ENCODE measurements at places on chromosomes 5 and 9.
A peak's percentile ranks its signal among the peaks of the same experiment; 100 is the strongest.

- DNase-seq = no peak
Observed at GRCh38 chr5:78046006-78046405, 248.5 kb downstream of the AP3B1 start.

DNA sequence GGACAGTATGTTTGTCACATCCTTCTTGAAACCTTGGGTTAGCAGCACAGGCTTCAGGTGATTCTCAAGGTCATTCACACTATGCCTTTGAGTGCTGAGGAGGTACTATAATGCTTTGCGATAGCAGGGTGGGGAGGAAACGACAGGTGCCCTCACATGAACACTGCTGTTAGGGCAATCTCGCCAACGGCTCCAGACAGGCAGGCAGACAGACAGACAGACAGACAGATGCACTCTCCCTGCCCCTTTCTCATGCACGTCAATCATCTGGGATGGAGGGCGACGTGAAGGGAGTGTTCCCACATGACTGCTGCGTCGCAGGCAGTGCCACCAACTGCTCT lies 82.9 kb downstream of the RAPGEF1 start:
- DNase-seq = no peak

- no peak for DNase-seq
Observed at GRCh38 chr9:111922324-111923013, 25.9 kb downstream of the UGCG start.

- DNase-seq = no peak
Observed at GRCh38 chr5:94694671-94695070, 76.2 kb downstream of the SLF1 start.

DNA sequence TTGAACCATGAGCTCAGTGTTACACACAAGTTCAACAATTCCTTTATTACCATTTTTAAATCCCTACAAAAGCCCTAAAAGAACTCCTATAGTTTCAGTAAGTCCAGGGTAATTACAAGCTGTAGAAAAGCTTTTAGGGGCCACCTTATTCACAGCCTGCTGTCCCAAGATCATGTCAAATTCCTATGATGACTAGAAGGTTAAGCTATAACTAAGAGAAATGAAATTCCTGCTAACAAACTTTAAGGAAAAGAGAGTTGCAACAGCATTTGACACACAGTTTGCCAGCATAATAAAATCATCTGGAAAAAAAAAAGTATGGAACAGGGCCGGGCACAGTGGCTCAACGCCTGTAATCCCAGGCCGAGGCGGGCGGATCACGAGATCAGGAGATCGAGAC lies 31.5 kb downstream of the TMEM245 start:
- DNase-seq = no peak

DNA sequence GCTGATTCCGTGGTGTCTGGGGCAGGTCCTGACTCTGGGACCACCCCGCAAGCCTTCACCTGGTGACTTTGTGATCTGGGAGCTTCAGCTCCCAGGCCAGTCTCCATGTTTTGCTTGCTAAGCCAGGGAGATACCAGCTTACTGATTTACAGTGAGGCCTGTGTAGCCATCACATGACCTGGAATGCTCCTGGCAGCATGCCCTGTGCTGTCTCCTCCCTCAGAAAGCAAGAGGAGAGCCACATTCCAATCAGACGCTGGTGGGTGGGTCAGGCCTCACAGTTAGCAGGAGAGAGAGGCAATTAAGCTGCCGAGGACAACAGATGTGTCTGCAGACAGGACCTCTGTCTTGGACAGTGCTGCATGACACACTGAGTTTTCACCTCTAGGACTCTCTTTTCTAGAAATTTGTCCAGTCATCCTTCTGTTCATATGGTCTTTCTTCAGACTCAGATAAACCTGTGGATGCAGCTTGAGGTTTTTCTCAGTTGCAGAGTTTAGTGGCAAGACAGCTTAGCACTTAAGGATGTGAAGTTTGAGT lies 24.4 kb upstream of the GRPEL2 start:
- DNase-seq = no peak

DNA sequence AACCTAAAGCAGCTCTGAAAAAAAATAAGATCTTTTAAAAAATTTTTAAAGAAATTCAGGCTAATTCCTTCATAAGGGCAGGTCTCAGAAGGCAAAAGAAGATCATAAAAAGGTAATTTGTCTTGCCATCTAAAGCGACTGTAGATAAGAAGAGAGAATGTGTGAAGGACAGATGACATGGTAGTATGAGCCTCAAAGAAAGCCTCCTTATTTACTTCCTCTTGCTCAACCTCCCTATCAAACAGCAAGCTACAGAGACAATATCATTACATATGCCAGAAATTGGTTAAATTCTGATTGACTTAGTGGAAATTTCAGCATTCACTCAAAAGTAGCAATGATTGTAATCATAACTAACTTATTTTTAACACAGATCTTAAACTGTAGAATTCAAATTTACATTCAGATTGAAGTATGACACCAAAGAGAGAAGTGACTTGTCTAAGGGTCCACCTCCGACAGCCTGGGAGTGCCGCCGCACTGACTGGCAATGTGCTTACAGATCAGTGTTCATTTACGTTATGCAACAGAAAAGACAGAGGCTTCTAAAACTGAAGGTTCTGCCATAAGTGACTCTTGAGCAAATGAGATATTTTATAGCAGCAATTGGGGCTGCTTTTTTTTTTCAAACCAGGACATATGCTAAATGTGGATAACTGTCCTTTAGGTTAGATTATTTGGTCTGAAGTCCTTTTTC lies 132.0 kb downstream of the CEMIP2 start:
- DNase-seq = no peak

GRCh38 chr9:121634329-121635261 lies 16.8 kb upstream of the DAB2IP start:
- DNase-seq = no peak

GRCh38 chr9:132136151-132136780 lies 25.6 kb upstream of the NTNG2 start:
- DNase-seq = no peak

GRCh38 chr5:75335952-75336614 lies 937 bp upstream of the HMGCR start:
- DNase-seq = peak; percentile 43

GRCh38 chr9:38071470-38072134 lies 2.6 kb upstream of the SHB start:
- no peak for DNase-seq

DNA sequence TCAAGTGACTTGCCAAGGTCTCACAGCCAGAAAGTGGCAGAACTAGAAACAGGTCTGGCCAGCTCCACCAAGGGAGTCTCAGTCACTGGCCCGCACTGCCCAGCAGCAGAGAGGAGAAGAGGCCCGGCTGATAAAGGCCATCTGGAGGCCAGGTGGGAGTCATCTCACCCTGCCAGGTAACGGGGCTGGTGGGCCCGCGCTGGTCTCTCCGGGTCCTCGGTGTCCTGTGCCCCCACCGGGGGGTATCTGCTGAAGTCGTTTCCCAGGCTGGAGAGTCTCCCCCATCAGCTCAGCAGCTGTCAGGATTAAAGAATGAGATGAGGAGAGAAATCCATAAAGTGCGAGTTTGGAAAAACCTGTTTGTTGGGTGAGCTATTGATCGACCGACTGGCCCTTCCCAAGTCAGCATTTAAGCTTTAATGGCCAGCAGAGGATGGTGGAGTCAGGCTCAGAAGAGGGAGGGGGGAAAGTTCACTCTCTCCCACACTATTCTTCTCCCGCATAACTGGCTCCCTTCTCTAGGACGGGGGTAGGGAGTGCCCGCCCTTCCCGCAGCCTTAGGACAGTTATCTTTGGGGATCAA lies 30.3 kb downstream of the LMX1B start:
- DNase-seq = no peak

DNA sequence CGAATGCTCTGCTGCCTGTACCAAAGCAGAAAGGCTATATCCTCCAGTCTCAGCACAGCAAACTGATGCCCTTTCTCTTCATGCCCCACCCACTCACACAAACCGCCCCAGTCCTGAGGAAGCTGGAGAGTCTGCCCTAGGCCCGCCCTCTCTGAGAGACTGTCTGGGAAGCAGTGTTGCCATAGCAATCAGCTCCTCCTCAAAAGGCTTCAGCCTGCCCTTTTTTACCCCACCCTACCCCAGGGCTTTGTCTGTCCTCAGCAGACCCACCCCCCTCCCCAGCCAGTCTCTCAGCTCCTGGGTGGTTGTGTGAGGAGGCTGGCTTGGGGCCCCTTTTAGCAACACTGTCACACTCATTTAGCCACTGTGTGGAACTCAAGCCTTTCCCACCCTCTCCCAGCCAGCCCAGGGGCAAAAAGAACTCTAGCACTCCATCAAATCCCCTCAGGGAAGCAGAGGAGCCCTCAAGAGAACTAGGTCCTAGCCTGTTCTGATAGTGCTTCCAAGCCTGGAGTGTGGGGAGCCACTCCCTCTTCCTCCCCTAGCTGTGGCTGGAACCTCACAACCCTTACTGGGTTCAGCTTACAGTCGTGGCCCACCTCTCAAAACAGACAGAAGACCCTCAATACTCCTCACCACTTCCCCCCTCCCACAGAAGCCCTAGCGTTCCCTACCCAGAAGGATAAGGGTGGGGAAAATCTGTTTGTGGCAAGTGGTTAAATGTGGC lies 1.4 kb downstream of the ATOSB start:
- DNase-seq = peak; percentile 85

GRCh38 chr5:144844086-144844485 lies 673.4 kb downstream of the KCTD16 start:
- DNase-seq = no peak

DNA sequence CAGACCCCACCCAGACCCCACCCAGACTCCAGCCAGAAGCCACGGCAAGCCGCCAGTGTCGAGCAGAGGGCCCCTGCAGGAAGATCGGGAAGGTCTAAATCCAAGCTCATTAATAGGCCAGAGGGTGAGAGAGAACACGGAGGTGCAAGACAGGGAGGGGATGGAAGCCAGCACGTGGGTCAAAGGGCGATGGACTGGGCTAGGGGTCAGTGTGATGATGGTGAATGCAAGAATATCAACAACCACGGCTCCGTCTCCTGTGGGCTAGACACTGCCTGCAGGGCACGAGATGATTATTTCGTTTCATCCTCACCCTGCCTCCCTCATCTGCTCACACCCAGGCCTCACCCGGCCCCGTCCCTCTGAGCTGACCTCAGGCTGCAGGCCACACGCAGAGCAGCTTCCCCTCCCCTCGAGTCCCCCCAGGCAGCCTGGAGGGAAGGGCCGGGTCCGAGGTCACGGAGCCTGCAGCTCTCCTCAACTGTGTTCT lies 122.0 kb downstream of the COL23A1 start:
- DNase-seq = no peak

DNA sequence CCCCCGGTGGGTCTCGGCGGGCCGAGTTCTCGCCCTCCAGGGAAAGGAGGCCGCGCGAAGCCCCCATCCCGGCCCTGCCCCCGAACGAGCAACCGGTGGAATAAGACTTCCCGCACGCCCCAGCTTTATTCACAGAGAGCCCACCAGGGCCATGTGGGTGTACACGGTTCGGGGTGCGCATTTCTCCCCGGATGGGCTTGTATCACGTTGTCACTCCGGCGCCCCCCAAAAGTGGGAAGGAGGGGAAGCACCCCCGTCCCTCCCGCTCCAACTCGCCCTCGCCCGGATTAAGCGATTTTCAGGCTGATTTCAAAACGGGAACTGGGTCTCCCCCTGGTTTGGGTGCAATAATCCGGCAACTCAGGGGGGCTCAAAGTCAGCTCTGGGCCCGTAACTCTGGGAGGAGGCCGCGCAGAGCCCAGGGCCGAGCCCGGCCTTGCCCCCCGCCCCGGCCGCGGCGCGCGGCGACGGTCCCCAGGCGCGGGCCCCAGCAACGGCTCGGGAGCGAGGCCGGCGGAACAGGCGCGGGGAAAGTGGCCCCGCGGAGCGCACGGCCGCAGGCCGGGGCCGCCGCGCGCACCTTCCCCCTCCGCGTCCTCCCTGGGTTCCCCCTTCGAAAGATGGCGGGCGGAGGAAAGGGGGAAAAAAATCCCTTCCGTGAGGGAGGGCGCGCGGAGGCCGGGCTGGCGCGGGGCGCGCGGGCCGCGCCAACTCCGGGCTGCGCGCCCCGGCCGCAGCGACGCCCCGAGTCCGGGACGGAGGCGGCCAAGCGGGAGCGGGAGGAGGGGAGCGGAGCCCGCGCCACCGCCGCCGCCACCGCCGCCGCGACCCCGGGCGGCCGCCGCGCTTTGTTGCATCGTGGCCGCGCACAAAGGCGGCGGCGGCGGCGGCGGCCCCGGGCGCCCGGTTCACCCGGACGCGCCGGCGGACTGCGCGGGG lies 644 bp downstream of the BRD3 start:
- DNase-seq = no peak

GRCh38 chr5:84450617-84451414 lies 66.1 kb upstream of the EDIL3 start:
- DNase-seq = no peak

DNA sequence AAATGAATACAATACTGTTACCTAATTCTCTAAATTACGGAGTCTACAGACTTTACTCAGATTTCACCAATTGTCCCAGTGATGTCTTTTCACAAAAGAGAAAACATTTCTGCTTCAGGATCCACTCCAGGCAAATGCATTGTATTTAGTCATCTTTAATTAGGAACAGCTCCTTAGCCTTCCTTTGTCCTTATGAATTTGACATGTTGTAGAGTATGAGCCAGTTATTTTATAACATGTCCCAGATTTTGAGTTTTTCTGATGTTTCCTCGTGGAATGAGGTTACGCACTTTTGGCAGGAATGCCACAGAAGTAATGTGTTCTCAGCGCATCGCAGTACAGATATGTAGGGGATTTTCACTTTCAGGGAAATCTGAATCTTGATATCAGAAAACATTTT lies 10.5 kb downstream of the HABP4 start:
- DNase-seq = no peak

- no peak for DNase-seq
Observed at GRCh38 chr9:129945314-129945713, 97.7 kb downstream of the FNBP1 start.

- DNase-seq = no peak
Observed at GRCh38 chr5:1315709-1316587, 21.1 kb upstream of the TERT start.

- no peak for DNase-seq
Observed at GRCh38 chr5:6675784-6676491, 37.3 kb upstream of the TENT4A start.

- no peak for DNase-seq
Observed at GRCh38 chr9:127979333-127980059, 1.3 kb downstream of the EEIG1 start.

- peak; percentile 49 for DNase-seq
Observed at GRCh38 chr9:131584858-131585257, 39.5 kb downstream of the PRRT1B start.
